ENCODE measurements at places on chromosomes 12 and 14. TPM values are rescaled to one million over a fixed set of nuclear protein-coding genes. Genes with fewer than 3 reads are reported as not detected.

Gene SLC6A15
- total RNA-seq: 71.4 TPM

Gene CMA1
- total RNA-seq: not detected

Gene HOXC6
- not detected for total RNA-seq

Gene PNP
- total RNA-seq: 14.8 TPM

Gene GLT1D1
- 8.6 TPM for total RNA-seq

Gene AJUBA
- total RNA-seq: 32.0 TPM

Gene CCDC38
- total RNA-seq: 0.27 TPM

Gene TPPP2
- total RNA-seq: not detected

Gene NGB
- 1.4 TPM for total RNA-seq

Gene LRRC74A
- total RNA-seq: not detected

Gene ASCL1
- 42.0 TPM for total RNA-seq

Gene RNASE1
- 65.1 TPM for total RNA-seq

Gene TOGARAM1
- total RNA-seq: 77.0 TPM

Gene KIF5A
- 30.1 TPM for total RNA-seq

Gene TAS2R19
- total RNA-seq: 42.2 TPM

Gene VCPKMT
- 13.7 TPM for total RNA-seq

Gene HHIPL1
- 11.6 TPM for total RNA-seq

Gene FBRSL1
- 27.1 TPM for total RNA-seq

Gene IFNG
- not detected for total RNA-seq

Gene ALDH6A1
- total RNA-seq: 48.3 TPM

Gene UTP20
- total RNA-seq: 24.3 TPM

Gene ACOT4
- 0.44 TPM for total RNA-seq

Gene PZP
- not detected for total RNA-seq

Gene LALBA
- not detected for total RNA-seq

Gene CLEC12A
- total RNA-seq: 3.4 TPM

Gene SERPINA3
- 0.99 TPM for total RNA-seq

Gene SUPT16H
- 90.2 TPM for total RNA-seq

Gene TAS2R20
- 20.5 TPM for total RNA-seq

Gene MSI1
- total RNA-seq: 121 TPM

Gene TAS2R13
- total RNA-seq: 12.4 TPM

Gene INSM2
- 24.3 TPM for total RNA-seq

Gene JPH4
- total RNA-seq: 10.6 TPM

Gene CABP1
- 5.7 TPM for total RNA-seq

Gene KRT76
- total RNA-seq: not detected

Gene KRT82
- total RNA-seq: not detected

Gene FSCB
- 0.11 TPM for total RNA-seq

Gene ATP5MC2
- total RNA-seq: 112 TPM

Gene DPPA3
- not detected for total RNA-seq

Gene PIANP
- total RNA-seq: 2.2 TPM

Gene SLC6A12
- 4.0 TPM for total RNA-seq

Gene ABCC9
- total RNA-seq: 44.8 TPM

Gene COX8C
- not detected for total RNA-seq

Gene IGF1
- 36.1 TPM for total RNA-seq

Gene MGST1
- 8.7 TPM for total RNA-seq

Gene ARHGDIB
- total RNA-seq: 23.1 TPM

Gene NTF3
- total RNA-seq: 3.3 TPM

Gene KRT6B
- 1.2 TPM for total RNA-seq

Gene STAC3
- total RNA-seq: 55.6 TPM

Gene TAS2R46
- 15.8 TPM for total RNA-seq

Gene CCDC175
- 8.6 TPM for total RNA-seq

Gene KLRC3
- not detected for total RNA-seq

Gene ZBTB42
- total RNA-seq: 5.4 TPM

Gene STRN3
- 93.6 TPM for total RNA-seq

Gene OR4K15
- not detected for total RNA-seq

Gene ZC2HC1C
- total RNA-seq: 2.5 TPM
